Activated T-cell treated with anti-CD3 and anti-CD28 coated beads for 24 hours (primary cell): ENCODE measurements at places on chromosomes 12 and 14.
A peak's percentile ranks its signal among the peaks of the same experiment; 100 is the strongest.

- no peak for DNase-seq
These were observed 8.1 kb downstream of the BTBD6 start for GRCh38 chr14:105256292-105256960.

DNA sequence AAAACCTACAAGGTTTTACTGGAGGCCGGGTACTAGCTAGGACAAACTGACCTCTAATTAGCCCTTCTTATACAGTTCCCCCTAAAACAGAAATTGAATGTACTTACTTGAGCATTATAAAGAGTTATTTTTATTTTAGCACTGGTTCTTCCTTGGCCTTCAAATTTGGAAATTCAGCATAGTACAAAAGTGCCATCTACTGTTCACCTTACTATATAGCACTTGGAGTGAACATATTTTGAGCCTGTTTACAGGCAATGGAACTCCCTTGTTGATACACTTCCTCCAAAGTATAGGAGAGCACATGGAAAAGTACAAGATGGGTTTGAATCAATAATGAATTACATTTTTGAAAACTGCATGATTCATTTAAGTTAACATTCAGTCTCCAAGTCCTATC, 3.9 kb upstream of the POC1B start:
- DNase-seq: no peak

GRCh38 chr12:6386491-6386890, 2.5 kb downstream of the LTBR start:
- DNase-seq: no peak

DNA sequence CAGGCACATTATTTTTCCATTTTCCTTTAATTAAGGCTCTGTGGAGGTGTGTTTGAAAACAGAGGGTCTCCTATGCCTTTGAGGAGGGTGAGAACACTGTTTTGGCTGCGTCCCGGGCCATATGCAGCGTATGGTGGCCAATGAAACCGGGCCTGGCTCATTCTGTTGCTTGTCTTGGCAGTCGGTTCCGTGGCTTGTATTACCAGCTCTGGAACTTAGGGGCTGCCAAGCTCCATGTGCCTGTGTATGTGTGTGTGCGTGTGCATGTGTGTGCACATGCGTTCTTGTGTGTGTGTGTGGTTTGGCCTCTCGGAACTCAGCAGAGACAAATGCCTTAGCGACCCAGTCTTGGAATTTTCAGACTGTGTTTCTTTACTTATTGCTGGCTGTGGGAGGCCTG, 2.7 kb downstream of the JDP2 start:
- no peak for DNase-seq

GRCh38 chr12:115383668-115384067, 699.7 kb upstream of the TBX3 start:
- no peak for DNase-seq

DNA sequence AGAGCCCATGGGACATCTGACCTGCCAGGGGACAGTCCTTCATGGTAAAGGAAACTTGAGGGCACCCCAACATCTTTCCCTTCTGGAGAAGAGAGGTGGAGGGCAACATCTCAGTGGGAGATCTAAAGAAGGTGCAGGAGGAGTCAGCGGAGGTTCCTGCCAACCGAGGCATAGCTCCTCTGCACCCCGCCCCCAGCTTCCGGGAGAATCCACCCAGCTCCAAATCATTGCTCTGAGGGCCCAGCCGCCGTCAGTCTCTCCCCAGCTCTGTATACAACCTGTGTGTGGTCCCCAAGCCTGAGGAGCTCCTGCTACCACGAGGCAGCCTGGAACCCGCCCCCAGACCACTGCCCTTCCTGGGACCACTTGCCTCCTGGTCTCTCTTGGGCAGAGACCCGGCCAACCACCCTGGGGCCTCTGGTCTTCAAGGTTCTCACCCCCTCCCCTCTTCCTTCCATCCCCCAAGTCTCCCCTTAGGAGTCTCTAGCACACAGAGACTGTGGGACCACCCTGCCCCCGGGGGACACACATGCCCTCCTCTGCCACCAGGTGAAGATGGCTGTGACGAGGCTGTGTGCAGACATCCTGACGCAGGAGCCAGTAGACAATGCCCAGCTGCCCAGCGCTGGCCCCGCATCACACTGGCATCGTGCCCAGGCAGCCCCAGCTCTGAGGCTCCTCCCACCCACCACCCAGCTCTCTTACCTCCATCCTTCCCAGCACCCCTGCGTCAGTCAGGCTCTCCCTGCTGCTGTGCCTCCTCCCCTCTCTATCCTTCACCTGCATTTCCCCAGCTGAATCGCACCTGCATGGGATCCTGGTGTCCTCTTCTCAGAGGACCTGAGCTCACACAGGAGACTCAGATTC, 13.0 kb upstream of the NUDT14 start:
- no peak for DNase-seq

- no peak for DNase-seq
These were observed 104.5 kb upstream of the SFSWAP start for GRCh38 chr12:131606218-131606901.

DNA sequence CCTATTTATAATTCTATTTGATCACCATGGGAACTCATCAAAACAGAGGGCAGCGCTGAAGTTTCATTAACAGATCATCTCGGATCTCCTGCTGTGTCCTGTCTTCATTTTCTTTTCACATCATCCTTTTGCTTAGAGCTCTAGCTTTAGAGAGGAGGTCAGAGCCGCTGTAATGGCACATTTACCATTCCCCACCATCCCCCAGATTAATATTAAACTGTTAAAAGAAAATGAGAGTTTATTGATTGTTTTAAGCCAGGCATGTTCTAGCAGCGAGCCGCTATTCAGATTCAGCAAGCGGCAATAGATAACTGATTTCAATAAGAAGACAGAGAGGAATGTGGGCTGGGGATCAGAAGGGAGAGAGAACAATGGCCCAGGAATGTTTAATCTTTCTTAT, 308.8 kb downstream of the EGLN3 start:
- no peak for DNase-seq

GRCh38 chr14:37168721-37169120, 3.7 kb downstream of the SLC25A21 start:
- DNase-seq: no peak

GRCh38 chr14:80522411-80522810, 311.1 kb upstream of the DIO2 start:
- DNase-seq: no peak

DNA sequence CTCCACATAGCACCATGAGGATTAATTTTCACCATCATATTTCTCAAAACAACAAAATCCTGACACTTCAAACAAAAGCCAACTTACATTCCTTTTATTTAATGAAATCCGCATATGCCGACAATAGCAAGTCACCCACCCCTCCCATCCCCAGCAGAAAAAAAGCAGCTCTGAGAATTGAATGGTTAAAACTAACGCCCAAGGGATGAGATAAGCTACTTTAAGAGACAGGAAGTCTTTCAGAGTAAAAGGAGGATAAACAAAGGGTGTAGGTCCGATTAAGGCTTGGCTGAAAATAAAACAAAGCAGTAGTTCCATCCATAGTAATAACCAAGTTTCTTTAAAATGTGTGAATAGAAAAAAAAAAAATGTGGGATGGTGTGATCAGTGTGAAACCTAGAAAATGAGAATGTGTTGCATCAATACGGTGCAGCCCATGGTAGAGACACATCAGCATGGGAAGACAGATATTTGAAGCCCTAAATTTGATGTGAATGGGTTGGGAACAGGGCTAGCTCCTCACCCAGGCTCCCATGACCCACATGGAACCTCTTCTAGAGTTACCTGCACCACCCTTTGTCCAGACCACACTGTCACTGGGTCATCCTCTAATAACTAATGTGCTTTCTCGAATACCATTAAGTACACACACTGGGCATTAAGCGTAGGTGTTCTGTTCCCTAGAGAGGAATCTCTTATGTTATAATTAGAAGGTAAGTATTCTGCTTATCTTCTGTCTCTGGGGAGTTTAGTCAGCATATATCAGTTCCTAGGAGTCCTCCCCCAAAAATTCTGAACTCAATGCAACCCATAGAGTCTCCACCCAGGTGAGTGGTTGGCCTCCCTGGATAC, 31.7 kb downstream of the RTRAF start:
- no peak for DNase-seq

DNA sequence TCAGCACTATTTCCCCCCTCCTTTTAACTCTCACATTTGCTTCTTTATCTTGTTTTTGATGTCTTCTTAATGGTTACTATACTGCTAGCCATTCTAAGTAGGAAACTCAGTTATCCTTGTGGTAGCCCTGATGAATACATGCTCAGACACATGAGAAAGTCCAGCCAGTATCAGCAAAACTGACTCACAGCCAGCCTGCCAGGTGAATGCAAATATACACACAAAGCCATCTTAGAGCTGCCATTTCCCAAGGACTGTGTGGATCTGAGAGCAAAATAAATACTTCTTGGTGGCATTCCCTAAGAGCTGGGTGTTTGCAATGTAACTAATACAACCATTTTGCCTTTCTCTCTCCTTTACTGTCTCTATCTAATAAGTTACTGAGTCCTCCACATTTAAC, 455.2 kb downstream of the CCER1 start:
- DNase-seq: no peak

DNA sequence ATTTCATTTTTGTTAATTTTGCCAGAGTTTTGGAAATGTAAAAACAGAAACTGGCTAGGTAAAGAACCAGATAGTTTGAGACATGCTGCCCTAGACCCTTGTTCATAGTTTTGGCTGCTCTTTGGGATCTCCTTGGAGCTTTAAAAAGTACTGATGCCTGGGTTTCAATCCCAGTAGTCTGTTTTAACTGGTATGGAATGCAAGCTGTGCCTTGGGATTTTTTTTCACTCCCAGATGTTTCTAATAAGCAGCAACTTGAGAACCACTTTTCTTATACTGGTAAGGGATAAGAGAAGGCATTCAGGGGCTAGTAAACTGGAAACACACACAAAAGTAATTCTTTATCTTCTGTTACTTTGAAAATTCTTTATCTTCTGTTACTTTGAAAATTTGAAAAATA, 18.8 kb downstream of the SLC35F4 start:
- DNase-seq: no peak

GRCh38 chr14:67221248-67221981, 19.8 kb upstream of the PALS1 start:
- DNase-seq: no peak

GRCh38 chr12:104457746-104458693, 1.3 kb downstream of the CHST11 start:
- DNase-seq: peak; percentile 33

- DNase-seq: no peak
These were observed 19.5 kb downstream of the PIGH start for GRCh38 chr14:67580336-67581171.

- no peak for DNase-seq
These were observed 1263.0 kb downstream of the LRFN5 start for GRCh38 chr14:42869681-42870080.

DNA sequence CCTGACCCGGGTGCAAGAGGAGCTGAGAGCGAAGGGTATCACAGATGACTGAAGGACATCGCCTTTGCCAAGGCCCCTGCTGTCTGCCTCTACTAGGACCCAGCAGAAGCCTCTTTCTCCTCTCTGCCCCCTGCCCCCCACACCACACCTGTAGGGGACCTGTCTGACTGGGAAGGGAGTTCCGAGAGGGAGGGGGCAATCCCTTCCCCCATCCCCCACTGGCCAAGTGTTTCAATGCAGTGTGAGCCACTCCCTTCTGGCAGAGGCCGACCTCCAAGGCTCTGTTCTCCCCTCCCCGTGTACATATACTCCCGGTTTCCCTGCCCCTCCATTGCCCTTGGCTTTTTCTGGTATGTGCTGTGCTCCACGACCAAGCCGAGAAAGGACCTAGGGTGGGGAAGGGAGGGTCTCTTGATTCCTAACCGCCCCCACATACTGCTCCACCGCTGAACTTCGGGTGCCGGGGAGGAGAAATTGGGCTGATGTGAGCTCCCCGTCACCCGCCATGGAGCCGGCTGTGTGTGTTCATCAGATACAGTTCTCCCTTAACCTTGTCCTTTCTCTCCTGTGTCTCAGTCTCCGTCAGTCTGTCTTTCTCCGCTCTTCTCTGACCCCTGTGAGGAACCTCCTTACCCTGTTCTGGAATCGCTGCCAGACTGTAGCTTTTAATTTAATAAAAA, 2.0 kb upstream of the ARHGEF25 start:
- no peak for DNase-seq

DNA sequence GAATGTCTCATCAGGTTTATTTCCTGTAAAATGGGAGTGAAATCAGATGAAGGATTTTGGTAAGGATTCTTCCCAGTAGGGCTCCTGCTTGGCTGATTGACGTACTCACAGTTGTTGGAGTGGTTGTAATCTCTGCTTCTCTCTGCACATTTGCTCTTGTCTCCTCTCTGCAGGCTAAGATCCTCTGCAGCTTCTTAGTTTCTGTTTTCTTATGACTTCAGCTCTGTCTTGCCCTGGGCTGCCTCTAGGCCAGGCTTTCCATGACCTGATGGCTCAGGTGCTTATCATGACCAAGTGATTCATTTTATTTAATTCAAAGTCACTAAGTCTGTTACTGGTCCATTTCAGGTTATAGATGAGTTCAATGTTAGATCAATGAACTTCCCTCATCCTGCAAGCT, 394.5 kb upstream of the DDHD1 start:
- no peak for DNase-seq

GRCh38 chr12:41108032-41108431, 80.1 kb upstream of the PDZRN4 start:
- DNase-seq: no peak

DNA sequence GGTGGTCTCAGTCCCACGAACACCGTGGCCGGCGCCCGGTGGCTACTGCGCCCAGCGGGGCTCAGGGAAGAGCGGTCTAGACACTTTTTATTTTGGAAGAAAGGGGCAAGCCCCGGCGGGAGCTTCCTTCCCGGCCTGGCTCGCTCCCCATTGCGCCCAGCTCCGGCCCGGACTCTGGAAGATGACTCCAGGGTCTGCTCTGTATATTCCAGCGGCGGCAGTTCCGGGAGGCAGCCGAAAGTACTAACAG, 225.1 kb upstream of the CRY1 start:
- no peak for DNase-seq

GRCh38 chr14:100733152-100733850, 6.6 kb downstream of the DLK1 start:
- no peak for DNase-seq

DNA sequence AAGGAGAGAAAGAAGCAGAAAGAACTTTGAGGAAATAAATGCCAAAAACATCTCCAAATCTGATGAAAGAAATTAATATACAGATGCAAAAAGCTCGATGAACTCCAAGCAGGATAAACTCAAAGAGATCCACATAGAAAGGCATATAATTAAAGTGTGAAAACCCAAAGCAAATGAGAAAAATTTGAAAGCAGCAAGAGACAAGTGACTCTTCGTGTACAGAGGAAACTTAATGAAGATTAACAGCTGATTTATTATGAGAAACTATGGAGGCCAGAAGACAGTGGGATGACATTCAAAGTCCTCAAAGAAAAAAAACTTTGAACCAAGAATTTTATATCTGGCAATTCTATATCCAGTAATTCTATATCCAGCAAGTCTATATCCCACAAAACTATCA, 163.0 kb upstream of the TMCC3 start:
- no peak for DNase-seq

- no peak for DNase-seq
These were observed 25.7 kb downstream of the ITPR2 start for GRCh38 chr12:26807292-26807691.
